GDM1 (cell line): ENCODE measurements at places on chromosomes 6 and 20.

- no peak for DNase-seq
Observed at GRCh38 chr6:161660666-161661571, 387.1 kb upstream of the AGPAT4 start.

GRCh38 chr6:30700340-30700739 lies 9.6 kb upstream of the NRM start:
- no peak for DNase-seq

GRCh38 chr20:48682529-48683363 lies 145.1 kb downstream of the PREX1 start:
- no peak for DNase-seq

- DNase-seq, result no peak
Observed at GRCh38 chr6:52545406-52546119, 31.3 kb downstream of the TRAM2 start.

DNA sequence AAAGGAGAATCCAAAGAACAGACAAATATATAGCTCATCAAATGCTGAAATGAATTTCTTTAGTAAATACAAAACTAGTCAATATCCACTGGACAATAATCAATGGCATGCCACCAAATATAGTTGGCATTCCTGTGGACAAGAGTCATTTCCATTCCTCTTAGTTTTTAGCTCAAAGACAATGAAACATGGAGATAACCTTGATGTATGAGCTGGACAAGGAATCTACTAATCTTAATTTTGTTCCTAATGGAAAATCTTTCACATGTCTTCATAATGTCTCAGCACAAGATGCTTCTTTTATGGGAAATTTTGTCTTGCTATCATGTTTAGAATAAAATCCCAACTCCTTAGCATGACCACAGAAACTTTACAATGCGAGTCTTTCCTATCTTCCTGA lies 87.8 kb downstream of the PFDN4 start:
- DNase-seq, result no peak

DNA sequence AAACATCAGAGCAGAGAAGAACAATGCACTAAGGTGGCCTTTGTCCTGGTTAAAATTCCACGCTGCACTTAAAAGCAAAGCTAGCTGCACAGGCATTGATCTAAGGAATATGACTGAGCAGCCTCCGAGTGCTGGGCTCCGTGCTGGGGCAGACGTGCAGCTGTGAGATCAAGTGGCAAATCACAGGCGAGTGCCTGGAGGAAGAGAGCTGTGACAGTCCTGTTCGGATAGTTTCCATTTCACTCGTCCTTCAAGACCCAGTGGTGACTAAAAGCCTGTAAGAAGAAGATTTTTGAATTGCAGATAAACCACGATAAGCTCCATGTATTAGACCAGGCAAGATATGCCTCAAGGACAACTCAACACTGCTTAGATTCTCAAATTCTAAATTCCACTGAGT lies 247.9 kb downstream of the ANKRD60 start:
- DNase-seq, result no peak
